ENCODE measurements at places on chromosomes 5 and 9.

DNA sequence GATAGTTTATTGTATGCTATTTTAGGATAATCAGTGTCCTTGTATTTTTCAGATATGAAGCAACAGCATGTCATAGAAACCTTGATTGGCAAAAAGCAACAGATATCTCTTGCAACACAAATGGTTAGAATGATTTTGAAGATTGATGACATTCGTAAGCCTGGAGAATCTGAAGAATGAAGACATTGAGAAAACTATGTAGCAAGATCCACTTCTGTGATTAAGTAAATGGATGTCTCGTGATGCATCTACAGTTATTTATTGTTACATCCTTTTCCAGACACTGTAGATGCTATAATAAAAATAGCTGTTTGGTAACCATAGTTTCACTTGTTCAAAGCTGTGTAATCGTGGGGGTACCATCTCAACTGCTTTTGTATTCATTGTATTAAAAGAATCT, 14.5 kb downstream of the CCT5 start:
- no peak for DNase-seq

- no peak for DNase-seq
Measured at GRCh38 chr5:4093236-4093635, 497.6 kb downstream of the IRX1 start.

GRCh38 chr5:147417135-147417813, 92.6 kb downstream of the DPYSL3 start:
- DNase-seq, result no peak

DNA sequence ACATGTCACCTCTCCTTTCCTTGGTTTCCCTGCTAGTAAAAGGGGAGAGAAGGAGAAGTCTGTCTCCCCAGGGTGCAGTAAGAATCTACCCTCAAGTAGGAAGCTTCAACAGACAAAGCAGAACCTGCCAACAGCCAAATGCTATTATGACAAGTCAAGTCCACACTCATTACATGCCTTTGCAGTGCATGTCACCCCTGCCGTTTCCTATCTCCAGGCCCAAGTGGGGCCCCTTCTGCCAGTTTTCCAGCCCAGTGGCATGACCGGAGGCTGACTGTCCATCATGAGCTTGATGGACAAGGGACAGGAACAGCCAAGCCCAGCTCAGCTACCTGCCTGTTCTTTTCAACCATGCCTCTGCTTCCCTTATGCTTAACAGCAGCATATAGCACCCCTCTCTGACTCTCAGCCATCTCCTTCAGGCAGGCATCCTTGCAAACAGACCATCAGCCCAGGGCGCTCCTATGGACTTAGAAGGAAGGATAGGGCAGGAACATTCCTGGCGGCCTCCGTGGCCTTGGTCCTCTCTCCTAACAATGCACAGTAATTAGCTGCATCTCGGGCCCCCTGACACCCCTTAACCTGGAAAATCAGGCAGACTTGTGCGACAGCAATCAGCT, 107.2 kb upstream of the RAD23B start:
- DNase-seq, result no peak
